ENCODE measurements at places on chromosomes 11 and 22. TPM values are rescaled to one million over a fixed set of nuclear protein-coding genes. Genes with fewer than 3 reads are reported as not detected.

- H3K4me3 ChIP-seq: no peak overlapping the region
- H3K4me1 ChIP-seq: peaks cover 19% of the 10 kb centered on the region
- no peak overlapping the region for H3K27ac ChIP-seq
- no peak for DNase-seq
These were observed 41.7 kb downstream of the MICAL3 start for GRCh38 chr22:17982572-17983141.

DNA sequence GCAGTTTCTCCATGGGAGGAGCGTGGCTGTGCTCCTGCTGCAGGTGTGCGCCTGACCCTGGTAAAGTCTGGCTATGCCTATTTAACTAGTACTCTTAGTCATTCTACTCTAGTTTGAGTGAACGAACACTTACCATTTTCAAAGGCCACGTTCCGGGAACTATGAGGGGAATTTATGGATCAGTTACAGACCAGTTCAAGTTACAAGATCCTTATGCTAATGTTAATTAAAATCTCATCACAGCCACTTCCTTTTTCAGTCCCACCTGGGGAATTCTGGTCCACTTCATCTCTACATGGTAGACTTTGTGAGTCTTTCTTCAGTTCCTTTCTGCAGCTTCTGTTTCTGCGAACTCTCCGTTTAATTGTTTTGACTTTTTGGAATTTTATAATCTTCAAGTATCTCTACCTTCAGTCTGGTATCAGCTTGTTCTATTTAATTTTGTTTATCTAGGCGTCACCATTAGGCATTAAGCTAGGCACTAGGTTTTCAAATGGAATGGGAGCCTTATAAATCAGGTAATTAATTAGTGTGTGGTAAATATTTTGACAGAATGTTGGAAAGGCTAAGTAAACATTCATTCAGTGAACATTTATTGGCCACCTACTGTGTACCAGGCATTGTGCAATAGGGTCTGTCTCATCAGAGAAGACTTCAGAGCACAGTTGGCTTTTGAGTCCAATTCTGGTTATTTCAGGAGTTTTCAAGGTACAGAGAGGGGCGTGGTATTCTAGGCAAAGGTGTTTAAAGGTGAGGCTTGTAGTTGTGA lies 78.9 kb downstream of the GRK3 start:
- H3K36me3 ChIP-seq: peaks cover 5% of the 10 kb centered on the region
- H3K4me3 ChIP-seq: no peak overlapping the region
- H3K27ac ChIP-seq: no peak overlapping the region
- no peak for DNase-seq

DNA sequence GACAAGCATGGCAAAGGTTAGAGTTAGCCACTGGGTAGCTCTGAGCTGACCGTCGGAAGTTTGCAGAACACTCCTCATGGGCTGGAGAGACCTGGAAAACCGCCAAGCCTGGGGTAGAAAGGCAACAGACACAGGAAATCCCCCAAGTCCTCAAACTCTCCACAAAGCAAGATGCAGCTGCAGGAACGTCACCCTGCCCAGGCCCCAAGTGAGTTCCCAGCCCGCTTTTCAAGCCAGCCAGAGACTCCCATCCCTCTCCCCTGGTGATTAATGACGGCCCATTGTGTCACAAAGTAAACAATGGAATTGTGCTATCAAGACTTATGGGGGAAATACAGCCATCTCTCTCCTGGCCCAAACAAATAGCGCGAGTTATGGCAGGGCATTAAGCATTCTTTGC lies 633.0 kb downstream of the TBC1D22A start:
- no peak overlapping the region for H3K4me3 ChIP-seq
- H3K36me3 ChIP-seq: no peaks in the 10 kb centered on the region
- no peaks in the 10 kb centered on the region for H3K27me3 ChIP-seq
- H3K4me1 ChIP-seq: no peaks in the 10 kb centered on the region
- no peak for DNase-seq

DNA sequence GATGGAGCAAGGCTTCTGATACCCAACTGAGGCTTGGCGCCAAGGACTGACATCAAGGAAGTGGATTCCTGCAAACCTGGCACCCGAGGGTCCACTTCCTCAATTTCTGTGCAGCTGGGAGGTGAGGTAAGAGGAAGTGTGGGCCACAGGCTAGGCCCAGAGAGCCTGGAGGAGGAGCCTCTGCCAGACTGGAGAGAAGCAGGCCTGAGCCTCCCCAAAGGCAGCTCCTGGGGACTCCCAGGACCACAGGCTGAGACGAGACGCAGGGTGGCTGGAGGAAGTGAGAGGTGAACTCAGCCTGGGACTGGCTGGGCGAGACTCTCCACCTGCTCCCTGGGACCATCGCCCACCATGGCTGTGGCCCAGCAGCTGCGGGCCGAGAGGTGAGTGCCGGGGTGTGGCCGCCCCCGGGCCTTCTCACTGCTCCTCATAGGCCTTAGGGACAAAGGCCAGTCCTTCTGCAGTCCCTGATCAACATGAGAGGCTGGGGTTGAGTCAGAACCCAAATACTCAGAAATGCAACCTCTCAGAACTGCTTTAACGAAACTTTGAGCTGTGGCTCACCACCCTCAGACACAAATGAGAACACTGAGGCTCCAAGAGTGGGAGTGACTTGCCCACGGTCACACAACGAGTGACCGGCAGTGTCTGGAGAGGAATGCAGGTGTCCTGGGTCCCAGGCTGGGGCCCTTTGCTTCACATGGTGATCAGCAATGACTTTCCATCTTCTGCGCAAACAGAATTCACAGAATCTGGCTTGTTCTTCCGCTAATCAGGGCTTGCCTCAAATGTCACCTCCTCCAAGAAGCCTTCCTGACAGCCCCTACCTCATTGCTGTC lies at the start of gene NCF4:
TSS of gene NCF4 (plus strand) at position 186 of the 839 bp plus-strand sequence. CDS start at position 352, 166 bp downstream.
- peak; percentile 27 for DNase-seq
- no peak within 1 kb of the TSS for H3K4me3 ChIP-seq
- no peaks in the 10 kb centered on the region for H3K36me3 ChIP-seq
- peak within 1 kb of the TSS; percentile 64 for H3K27ac ChIP-seq
- peaks cover 6% of the 10 kb centered on the region for H3K4me1 ChIP-seq

DNA sequence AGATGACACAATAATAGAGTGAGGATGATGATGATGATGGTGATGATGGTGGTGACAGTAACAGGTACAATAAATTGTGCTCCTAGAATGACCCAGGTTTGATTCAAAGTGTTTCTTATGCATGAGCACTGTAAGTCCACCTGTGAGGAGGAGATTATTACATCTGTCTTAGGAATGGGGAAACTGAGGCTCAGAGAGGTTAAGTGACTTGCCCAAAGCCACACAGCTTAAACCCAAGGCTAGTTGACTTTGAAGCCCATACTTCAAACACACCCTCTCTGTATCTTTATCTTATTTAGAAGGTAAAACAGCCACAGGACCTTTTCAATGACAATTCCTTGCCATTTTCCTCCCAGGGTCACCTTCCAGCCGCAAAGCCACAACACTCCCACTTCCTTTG lies 88.9 kb downstream of the MIAT start:
- peaks cover 9% of the 10 kb centered on the region for H3K36me3 ChIP-seq
- no peak overlapping the region for H3K4me3 ChIP-seq
- H3K4me1 ChIP-seq: no peaks in the 10 kb centered on the region
- no peak for DNase-seq
- H3K27ac ChIP-seq: no peak overlapping the region
- no peaks in the 10 kb centered on the region for H3K27me3 ChIP-seq

ASCL2 gene
- total RNA-seq: not detected

HMBS gene
- total RNA-seq: 29.4 TPM

OTOG gene
- total RNA-seq: not detected

All from activated naive CD4-positive, alpha-beta T cell treated with anti-CD3 and anti-CD28 coated beads for 36 hours (primary cell).